SK-N-DZ (cell line): ENCODE measurements at places on chromosomes 2 and 18.

- no peak for DNase-seq
Measured at GRCh38 chr2:170084820-170085491, 93.0 kb upstream of the MYO3B start.

DNA sequence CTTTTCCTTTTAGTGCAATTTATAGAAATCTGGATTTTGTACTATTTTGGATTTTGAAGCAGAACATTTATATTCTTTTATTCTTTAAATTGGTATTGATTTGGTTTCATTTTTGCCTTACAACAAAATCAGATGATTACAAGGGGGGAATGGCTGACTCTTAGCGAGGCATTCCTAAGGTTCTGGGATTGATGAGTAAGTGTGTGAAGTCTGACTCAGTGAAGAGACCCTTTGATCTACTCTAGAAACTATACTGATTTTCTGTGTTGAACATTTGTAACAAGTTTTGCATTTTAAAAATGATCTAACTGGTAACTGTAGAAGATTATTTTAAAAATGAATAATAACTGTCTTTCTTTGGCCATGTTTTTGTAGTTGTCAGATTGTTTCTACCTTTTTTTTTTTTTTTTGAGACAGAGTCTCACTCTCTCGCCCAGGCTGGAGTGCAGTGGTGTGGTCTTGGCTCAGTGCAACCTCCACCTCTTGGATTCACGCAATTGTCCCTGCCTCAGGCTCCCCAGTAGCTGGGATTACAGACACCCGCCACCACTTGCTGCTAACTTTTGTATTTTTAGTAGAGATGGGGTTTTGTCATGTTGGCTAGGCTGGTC is 48.7 kb downstream of the TTC39C start:
- no peak for DNase-seq

GRCh38 chr2:246489-247144 is 17.2 kb downstream of the SH3YL1 start:
- DNase-seq, result peak; percentile 56

GRCh38 chr2:59029058-59029457 is 787.9 kb upstream of the FANCL start:
- no peak for DNase-seq

DNA sequence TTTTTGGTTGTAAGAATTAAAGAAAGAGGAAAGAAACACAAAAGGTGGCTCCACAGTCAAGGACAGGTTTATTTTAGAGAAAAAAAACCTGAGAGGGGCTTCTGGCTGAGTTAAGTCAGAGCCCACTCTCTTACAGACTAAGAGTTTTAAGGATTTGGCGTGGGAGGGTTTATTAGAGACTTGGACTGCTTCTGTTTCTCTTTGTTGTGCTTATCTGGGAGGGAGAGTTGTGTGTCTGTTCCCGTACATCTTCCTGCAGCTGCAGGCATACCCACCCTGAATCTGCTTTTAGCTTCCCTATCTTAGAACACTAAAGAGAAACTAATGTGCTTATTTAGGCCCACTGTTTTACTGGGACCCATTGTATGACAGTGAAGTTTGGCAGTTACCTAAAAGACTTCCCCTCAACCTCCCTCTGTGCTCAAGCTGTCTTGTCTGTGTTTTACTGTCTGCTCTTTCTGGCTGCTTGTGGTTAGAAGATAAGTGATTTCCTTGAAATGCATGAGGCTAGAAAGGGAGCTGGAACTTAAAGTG is 2.7 kb downstream of the RSAD2 start:
- no peak for DNase-seq

DNA sequence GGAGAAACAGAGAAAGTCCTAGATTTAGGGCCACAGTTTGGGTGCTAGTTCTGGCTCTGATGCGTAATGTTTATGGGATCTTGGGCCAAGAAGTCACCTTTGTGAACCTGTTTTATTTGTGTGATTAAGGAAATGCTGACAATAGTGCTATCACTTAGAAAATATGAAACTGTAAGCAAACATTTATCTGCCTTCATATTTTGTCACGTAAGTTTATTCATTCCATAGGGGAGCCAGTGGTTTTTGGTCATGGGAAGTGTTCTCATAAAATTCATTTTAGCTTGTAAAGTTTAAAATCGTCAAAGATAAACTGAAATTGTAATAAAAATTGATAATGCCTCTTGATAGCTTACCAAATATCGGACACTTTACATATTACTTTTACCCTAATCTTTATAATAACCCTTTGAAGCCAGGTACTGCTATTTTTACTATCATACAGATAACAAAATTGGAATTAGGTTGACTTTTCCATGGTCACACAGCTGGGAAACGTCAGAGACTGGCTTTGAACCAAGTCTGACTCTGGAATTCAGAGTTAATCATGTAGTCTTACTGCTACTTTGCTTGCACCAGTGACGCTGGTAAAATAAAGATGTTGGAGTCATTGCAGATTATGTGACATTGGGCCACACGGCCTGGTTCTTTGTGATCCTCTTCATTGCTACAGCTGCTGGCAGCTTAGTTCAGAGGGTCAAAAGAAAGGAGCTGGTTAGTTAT is 99.7 kb downstream of the ICA1L start:
- no peak for DNase-seq

DNA sequence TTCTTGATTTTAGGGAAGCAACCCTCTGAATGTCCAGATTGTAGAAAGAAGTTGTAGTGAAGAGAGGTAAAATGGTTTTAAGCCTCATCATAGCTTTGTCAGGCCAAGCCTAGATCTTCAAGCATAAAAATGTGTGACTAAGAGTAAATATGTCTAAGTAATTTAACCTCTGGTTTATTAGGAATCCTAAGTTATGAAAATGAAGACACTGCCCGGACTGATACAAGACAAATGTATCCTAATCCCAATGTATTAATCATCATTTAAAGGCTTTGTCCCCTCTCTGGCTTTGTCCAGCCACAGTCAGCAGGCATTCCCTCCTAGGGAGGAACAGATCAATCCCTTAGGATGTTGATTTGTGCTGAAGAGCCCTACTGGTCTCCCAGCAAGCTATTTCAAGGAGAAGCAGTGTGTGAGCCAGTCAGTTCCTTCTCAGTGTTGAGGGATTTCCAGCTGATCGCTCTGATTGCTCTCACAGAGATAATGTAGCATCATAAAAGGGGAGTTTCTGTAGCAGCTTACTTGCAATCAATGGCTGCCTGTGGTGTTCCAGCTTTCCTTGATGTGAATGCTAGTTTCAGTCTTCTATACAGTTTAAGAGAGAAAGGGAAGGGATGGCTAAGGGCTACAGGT is 796.1 kb downstream of the EPHA4 start:
- no peak for DNase-seq

GRCh38 chr18:7927119-7927518 is 360.0 kb downstream of the PTPRM start:
- no peak for DNase-seq
